Naive thymus-derived CD4-positive, alpha-beta T cell (primary cell): ENCODE measurements at places on chromosomes 5 and 9. TPM values are rescaled to one million over a fixed set of nuclear protein-coding genes. Genes with fewer than 3 reads are reported as not detected.

Gene PCDHGB5
- 0.42 TPM for total RNA-seq

Gene FAM81B
- not detected for total RNA-seq

Gene ZFP2
- 1.0 TPM for total RNA-seq

Gene ENTPD2
- total RNA-seq = not detected

Gene RNF183
- total RNA-seq = not detected

Gene ARSK
- total RNA-seq = 7.7 TPM

Gene ENC1
- 1.6 TPM for total RNA-seq

Gene FOXD4L6
- not detected for total RNA-seq

Gene F2R
- 5.2 and 5.9 TPM in 2 replicates for total RNA-seq

Gene WDR70
- total RNA-seq = 33.5 TPM

Gene PAIP2
- 106 TPM for total RNA-seq

Gene GAPT
- total RNA-seq = 0.97 TPM

Gene ENHO
- 1.9 TPM for total RNA-seq

Gene OR1J2
- not detected in 2 replicates for total RNA-seq

Gene TRIM36
- 2.6 TPM for total RNA-seq

Gene PCDHGB6
- total RNA-seq = 0.44 TPM

Gene SHOC1
- total RNA-seq = not detected in 2 replicates

Gene FRMPD1
- not detected in 2 replicates for total RNA-seq

Gene GPR150
- 0.43 and 0.48 TPM in 2 replicates for total RNA-seq

Gene PCDHGB3
- 0.43 TPM for total RNA-seq

Gene FBXW11
- total RNA-seq = 33.6 and 35.9 TPM in 2 replicates

Gene PCDHA4
- not detected for total RNA-seq

Gene GABRA6
- not detected for total RNA-seq

Gene ERGIC1
- 53.5 TPM for total RNA-seq

Gene TLX3
- not detected in 2 replicates for total RNA-seq

Gene PLEKHG4B
- not detected in 2 replicates for total RNA-seq

Gene ADGRV1
- total RNA-seq = 0.05 TPM in 1 of 2 replicates, not detected in the other

Gene CTSL
- total RNA-seq = 61.1 TPM

Gene KIF27
- total RNA-seq = 3.3 and 3.5 TPM in 2 replicates

Gene TRPM6
- 0.85 TPM for total RNA-seq
